ENCODE measurements at places on chromosomes 6 and 20.

DNA sequence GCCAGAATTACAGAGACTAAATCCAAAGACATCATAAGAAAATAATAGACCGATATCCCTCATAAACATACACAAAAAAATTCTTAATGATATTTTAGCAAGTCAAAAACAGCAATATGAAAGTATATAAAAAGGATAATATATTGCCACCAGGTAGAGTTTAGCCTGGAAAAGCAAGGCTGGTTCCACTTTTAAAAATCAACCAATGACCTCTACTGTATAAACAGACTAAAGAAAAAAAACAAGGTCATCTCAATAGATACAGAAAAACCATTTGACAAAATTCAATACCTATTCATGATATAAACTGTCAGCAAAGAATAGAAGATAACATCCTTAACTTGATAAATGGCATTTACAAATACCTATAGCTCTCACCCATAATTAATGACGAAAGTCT is 9.7 kb downstream of the SERINC1 start:
- DNase-seq: no peak

GRCh38 chr6:10883312-10884244 is 1.7 kb upstream of the GCM2 start:
- DNase-seq: no peak

GRCh38 chr6:14277405-14277930 is 159.9 kb downstream of the CD83 start:
- no peak for DNase-seq

DNA sequence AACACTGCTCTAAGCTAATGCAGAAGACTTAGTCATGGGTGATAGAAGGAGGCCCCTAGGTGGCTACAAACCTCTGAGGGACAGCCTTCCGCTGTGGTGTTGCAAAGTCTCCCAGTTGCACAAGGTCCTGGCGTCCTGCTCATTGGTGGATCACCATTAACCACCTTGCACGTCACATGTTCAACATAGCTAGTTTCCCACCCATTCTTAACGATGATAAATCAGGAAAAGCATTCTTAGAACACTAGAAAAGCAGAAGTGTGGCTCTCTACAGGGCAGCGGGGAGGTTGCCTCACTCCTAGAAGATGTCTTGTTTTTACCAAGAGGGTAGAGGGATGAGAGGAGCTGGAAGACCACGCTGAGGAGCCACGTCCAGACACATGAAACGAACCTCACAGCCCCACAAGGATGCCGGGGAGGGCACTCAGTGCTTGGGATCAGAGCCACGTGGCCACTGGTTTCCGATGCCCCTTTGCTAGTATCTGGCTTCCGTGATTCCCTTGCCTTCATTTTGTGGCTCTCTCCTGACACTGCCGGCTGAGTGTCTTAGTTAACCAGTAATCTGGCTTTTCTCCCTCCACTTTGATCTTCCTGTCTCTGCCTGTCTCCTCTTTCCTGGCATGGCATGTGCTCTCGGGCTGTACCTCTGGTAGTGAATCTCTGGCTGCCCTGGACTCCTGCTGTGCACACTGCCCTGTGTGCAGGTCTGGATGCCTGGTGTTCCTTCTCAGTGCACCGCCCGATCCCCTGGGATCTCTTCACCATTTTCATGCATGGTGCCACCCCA is 91.4 kb upstream of the NEDD9 start:
- DNase-seq: no peak

GRCh38 chr6:106731144-106731842 is 101.9 kb downstream of the QRSL1 start:
- no peak for DNase-seq

DNA sequence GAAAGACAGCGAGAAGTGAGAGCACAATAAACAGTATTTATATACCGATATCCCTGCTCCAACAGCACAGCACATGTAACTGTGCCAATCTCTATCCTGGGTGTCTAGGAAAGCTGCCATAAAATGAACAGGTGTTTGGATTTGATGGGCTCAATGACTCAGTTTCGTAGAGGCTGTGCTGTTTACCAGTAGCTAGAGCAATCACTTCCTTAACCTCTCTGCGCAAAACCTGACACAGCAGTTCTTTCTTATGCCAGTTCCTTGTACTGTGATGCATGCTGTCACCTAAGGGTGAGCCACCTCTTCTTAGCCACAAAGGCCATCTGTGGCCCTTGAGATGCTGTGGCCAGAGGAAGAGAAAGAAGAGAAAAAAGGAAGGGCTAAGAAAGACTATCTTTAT is 59.3 kb downstream of the SHPRH start:
- no peak for DNase-seq

DNA sequence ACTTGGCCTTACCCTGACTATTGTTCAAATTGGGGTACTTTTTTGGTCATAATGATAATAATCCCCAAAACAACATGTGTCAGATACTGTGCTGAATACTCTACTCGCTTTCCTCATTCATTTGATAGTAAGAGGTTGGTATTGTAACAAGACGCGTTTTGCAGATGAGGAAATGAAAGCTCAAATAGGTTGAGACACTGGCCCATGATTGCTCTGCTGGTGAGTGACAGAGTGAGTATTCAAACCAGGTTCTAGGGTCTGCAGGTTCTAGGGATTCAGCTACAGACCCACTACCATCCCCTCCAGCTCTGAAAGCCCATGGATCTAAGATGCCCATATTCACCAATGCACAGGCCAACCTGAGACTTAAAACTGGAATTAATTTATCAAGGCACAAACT is 1.3 kb upstream of the ENPP4 start:
- DNase-seq: no peak

DNA sequence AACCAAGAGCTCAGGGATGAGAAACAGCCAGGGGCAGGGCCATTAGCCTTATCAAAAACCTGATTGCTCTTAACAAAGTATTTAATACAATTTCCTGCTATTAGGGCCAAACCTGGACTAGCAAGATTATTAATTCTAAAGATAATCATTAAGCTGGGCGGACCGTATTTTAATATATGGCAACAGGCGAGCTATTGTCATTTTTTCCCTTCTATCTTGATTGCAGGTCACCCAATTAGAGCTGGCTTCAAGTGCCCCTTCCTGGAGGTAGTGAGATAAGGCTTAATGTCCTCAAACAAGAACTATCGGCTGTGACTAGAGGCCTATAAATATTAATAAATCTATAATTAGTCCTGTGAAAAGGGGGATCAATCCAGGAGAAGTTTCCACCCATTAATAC is 66.0 kb upstream of the BLCAP start:
- DNase-seq: no peak

GRCh38 chr20:46205349-46205748 is 87.2 kb downstream of the CD40 start:
- DNase-seq: no peak

DNA sequence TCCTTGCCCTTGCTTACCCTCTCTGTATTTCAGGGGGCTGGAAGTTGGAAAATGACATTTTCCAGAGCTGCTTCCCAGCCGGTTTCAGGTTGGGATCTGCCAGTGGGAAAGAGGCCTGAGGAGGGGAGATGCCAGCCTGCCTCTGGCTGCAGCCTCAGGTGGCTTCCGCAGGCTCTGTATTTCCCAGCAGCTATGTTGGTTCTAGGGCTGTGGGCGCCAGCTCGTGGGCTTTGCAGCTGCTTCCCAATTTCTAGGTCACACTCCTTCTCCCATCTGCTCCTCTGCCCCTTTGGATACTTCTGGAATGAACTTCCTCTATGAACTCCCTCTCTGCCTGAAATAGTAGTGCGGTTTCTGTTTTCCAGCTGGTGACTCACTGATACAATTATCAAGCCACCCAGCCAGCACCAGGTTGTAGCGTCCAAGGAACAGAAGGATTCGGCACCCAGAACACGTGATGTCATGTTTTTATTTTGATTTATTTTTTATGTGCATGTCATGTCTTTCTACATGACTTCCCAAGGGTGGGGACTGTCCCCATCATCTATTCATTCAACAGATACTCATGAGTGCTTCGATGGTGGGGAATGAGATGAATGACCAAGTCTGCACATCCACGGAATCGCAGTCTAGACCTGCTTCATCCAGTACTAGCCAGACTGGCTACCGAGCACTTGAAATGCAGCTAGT is 38.0 kb downstream of the TGM2 start:
- no peak for DNase-seq

GRCh38 chr6:138555421-138555988 is 56.2 kb upstream of the NHSL1 start:
- DNase-seq: no peak

DNA sequence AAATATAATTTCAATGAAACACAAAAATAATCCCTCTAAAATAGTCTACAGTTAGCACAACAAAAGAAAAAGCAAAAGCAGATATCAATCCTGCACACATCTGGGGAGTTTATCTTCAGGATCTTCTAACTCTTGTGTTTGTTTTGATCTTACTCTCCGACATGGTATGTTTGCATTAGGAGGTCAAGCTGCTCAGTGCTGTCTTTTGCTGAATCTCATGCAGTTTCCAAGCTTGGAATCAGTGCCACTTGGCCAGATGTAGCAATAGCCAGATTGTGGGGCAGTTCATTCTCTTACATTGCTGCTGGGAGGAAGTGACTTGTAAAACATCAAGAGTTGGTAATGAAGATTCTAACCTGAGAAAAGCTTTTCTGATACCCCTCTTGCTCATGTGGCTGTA is 29.5 kb downstream of the RIOK1 start:
- no peak for DNase-seq

DNA sequence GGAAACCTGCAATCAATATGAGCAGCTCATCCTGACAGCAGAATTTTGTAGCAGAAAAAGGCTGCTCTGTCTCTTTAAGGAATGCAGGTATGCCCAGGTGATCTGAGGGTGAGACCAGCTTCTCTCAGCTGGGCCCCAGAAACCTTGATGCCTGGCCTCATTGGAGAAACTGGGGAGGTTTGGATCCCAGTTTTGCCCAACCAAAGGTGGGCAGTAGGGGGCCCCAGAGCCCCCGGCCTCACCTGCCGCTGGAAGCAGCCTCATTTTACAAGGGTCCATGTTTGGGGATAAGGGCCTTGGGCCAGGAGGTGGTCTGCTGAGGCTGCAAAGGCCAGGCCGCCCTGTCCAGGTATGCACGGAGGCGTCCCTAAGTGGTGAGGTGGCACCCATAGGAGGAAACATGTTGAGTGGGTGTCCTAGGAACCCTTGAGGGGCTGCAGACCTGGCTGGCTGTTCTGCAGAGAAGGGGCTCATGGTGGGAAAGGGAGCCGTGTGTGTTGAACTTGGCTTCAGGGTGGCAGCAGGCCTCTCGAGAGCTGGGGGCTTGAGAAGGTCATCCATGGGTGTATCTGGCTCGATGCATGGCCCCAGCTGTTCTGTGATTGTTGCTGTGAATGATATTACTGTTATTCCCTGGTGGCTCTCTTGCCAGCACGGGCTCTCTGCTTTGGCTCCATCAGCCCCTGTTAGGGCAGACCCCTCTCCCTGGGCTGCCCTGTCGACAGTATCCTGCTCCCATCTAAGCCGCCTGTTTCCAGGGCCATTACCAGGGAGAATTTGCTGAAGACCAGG is 208.4 kb downstream of the CDH4 start:
- no peak for DNase-seq

- no peak for DNase-seq
Observed at GRCh38 chr20:1943275-1944002, 48.2 kb downstream of the SIRPA start.

GRCh38 chr20:61684583-61685235 is 381.0 kb downstream of the TAF4 start:
- no peak for DNase-seq

DNA sequence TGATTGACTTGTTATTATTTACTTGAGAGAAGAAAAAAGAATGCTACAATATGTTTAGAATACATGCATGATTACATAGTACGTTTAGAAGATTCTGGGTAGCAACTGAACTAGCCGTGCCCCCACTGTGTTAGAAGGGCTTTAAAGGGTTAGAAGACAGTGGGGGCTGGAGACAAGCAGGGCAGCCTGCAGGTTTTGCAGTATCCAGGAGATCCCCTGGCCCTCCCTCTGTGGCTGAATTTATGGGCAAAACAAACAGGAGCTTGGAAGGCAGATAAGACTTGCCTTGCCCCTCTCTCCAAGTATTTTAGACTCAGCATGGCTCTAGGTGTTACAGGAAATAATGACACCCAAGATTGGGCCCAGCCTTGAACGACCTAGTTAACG is 179.2 kb downstream of the CLIC5 start:
- no peak for DNase-seq

DNA sequence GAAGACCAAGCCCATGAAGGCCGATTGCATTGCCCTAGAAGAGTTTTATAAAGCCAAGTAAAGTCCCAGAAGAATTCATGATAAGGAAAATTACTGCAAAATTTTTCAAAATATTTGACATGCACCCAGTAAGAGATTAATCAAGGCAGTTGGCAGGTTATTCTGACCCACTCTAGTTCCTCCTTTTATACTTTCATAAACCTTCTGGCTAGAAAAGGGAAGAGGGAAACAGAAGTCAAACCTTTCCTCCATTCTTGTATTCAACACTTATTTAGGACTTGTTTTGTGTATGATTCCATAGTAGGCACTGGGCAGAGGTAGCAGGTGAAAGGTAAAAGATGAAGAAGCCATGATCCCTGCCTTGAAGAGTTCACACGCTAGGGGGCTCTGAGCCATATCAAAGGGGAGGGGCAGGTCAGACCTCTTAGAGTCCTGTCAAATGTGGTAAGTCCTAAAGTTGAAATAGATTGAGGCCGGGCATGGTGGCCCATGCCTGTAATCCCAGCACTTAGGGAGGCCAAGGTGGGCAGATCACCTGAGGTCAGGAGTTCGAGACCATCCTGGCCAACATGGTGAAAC is 85.4 kb downstream of the NDUFAF5 start:
- DNase-seq: no peak

DNA sequence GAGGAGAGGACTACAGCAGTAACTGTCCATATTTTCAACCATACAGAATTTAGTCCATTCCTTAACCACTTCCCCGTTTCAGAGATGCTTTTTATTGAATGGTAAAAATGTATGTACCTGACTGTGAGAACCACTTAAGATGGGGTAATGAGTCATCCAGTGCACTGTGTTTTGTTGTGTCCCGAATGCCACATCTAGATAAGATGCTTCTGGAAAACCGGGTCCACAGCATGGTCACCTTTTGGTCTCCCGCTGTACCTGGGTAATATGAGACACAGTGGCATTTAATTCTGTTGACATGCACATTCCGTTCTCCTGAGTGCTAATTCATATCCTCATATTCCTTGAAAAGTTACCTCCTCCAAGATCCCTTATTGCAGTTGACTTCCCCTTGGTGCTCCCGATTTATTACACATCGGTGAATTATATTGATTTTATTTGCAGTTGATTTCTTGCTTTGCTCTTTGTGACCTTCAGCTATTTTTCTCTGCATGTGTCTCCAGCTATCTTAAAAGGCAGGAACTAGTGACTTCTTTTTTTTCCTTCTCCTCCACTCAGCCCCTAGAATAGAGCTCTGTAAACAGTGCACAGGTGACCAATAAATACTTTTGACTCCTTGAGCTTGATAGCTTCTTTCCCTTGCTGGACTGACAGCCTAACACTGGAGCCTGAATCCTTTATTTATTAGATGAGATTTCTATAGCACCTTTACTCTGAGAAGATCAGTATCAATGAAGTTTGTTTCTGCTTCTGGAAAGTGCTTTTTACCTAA is 314.6 kb downstream of the ZFAND3 start:
- no peak for DNase-seq

- no peak for DNase-seq
Observed at GRCh38 chr20:36631646-36632045, 14.3 kb downstream of the SLA2 start.

- DNase-seq: no peak
Observed at GRCh38 chr20:59662856-59663512, 58.6 kb downstream of the PHACTR3 start.

All from activated naive CD8-positive, alpha-beta T cell treated with anti-CD3 and anti-CD28 coated beads for 36 hours (primary cell).